ENCODE measurements at places on chromosomes 3 and 15.

- DNase-seq, result no peak
These were observed 272.9 kb downstream of the TIGIT start for GRCh38 chr3:114566767-114567166.

GRCh38 chr3:643376-643775 is 446.8 kb downstream of the CHL1 start:
- DNase-seq, result no peak

DNA sequence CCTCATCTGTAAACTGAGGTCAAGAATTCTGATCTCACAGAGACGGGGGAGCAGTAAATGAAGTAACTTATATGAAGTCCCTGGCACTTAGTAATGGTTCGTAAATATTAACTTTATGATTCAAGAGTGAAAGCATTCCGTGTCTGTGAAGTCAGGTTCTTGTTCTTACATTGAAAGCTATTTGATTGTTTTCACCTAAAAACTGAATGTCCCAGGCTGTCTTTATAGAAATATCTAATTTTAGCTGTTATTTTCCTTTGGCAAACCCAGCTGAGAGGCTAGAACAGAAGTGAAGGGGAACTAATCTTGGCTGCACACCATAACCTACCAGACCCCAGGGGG is 84.5 kb downstream of the CHSY1 start:
- DNase-seq, result no peak

- DNase-seq, result no peak
These were observed 42.4 kb downstream of the RASA2 start for GRCh38 chr3:141529256-141529655.

DNA sequence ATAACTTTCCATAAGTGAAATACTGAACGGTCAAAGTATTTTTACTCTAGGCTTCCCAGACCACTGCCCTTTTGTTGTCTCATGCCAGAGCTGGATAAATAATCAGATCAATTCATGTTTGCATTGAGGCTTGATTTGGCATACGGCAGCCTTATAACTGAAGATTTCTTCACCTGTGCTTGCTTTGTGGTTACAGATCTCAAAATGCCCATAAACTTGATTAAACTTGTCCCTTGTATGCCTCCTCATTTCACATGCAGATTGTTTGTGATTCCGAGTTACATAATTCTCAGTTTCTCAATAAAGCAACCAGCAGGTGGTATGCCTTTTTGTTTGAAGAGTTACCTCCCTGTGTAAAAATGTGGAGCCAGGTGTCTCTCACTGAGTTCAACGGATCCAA is 211.4 kb upstream of the LRIG1 start:
- peak; percentile 85 for DNase-seq

DNA sequence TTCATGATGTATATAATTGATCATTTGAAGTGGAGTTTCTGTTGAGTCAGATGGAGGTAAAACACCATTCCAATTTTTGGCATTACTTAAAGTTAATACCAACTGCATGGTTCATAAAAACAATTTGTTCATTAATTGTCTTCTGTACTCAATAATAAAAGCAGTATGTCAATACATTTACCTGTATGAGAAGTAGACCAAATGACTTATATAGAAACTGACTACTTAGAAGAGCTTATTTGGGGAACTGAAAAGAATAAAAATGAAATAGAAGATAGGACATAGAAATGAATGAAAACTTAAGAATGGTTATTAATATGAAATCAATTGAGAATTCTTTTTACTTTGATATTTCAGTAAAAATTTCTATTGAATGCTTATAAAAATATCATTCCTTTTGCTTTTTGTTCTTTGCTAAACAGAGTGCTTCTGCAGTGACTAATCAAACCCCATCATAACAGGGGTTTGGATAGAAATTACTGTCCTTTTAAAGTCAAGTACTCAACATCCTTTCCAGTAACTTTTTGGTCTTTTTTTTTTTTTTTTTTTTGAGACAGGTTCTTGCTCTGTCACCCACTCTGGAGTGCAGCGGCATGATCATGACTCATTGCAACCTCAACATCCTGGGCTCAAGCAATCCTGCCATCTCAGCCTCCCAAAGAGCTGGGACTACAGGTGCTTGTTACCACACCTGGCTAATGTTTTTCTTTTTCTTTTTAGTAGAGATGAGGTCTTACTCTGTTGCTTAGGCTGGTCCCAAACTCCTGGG is 6.5 kb upstream of the CRYBG3 start:
- DNase-seq, result no peak
